ENCODE measurements at places on chromosomes 12 and 14. TPM values are rescaled to one million over a fixed set of nuclear protein-coding genes. Genes with fewer than 3 reads are reported as not detected.

Gene ZFHX2
- polyA plus RNA-seq, result 4.1 TPM

Gene ADSS1
- polyA plus RNA-seq, result 6.3 TPM

Gene RNFT2
- polyA plus RNA-seq, result 2.0 TPM

Gene C12orf50
- polyA plus RNA-seq, result 0.04 TPM

Gene PCED1B
- 4.3 TPM for polyA plus RNA-seq

Gene TMEM30B
- polyA plus RNA-seq, result 36.6 TPM

Gene GUCY2C
- 126 TPM for polyA plus RNA-seq

DNA sequence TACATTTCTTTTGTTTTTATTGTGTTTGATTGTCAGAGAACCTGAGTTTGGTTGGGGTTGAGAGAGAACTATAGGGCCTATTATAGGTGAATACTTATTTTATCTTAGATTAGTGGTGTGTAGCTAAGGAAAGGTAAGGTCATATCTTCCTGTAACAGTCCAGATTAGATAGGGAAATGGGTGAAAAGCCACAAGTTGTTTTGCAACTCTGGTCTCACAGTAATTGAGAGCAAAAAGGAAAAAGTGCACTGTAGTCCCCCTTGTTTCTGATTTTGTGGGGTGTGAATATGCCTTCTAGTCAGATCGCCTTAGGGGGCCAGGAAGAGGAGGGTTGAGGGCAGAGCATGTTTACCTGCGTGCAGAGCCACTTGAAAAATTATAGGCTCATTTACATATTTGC is 8.9 kb downstream of the MSRB3 start:
- no peak overlapping the region for H3K4me3 ChIP-seq
- H3K27ac ChIP-seq, result no peak overlapping the region
- no peaks in the 10 kb centered on the region for H3K36me3 ChIP-seq
- H3K27me3 ChIP-seq, result no peaks in the 10 kb centered on the region

GRCh38 chr14:99413172-99413571 is 67.5 kb downstream of the SETD3 start:
- no peak overlapping the region for H3K27ac ChIP-seq
- peaks cover 44% of the 10 kb centered on the region for H3K36me3 ChIP-seq
- H3K4me3 ChIP-seq, result no peak overlapping the region
- H3K4me1 ChIP-seq, result no peaks in the 10 kb centered on the region
- no peaks in the 10 kb centered on the region for H3K27me3 ChIP-seq

DNA sequence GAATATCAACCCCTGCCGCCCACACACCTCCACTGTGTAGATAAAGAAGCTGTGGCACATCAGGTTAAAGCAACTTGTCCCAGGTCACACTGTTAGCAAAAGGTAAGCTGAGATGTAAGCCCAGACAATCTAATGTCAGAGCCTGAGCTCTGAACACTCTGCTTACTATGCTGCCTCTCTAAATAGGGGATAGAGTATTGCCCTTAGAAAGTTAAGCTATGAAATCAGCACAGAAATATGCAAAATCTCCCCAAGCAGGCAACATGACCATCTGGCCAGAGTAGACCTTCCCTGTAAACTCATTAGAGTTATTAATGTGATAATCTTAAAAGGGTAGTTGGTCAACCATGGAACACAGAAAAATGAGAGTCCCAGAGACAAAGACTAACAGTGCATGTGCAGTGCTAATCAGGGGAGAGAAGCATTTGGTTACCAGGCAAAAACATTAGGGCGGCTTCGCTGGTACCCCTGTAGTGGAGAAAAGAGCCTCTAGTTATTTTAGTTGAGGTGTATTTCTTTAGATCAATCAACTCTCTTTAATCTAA is 171.0 kb downstream of the BTG1 start:
- DNase-seq, result no peak
- H3K27ac ChIP-seq, result no peak overlapping the region
- no peaks in the 10 kb centered on the region for H3K36me3 ChIP-seq
- no peaks in the 10 kb centered on the region for H3K4me1 ChIP-seq

DNA sequence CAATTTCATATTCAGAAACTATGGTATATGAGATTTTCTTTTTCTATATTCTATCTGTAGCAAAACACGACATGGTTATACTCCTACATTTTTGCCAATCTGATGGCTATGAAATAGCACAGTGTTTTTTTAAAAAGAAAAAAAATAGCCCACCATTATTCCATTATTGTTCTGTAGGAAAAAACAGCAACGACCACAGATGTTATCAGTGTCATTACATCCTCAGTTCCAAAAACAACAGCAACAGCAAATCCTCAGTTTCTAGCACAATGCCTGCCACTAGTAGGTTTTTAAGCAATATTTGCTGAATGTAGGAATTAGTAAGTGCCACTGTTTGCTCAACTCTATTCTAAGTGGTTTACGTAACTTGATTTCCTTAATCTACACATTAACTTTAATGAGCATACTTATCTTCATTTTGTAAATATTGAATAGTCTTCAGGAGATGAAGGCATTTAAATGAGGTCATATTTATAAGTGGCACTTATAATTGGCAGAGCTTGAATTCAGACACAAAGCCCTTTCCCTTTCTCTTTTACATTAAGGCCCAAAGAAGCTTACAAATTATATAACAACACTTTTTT is 8.3 kb downstream of the RNASE6 start:
- no peaks in the 10 kb centered on the region for H3K4me1 ChIP-seq
- H3K27me3 ChIP-seq, result no peaks in the 10 kb centered on the region
- no peak overlapping the region for H3K4me3 ChIP-seq
- no peak overlapping the region for H3K27ac ChIP-seq

GRCh38 chr12:52903285-52903854 is 1.5 kb downstream of the KRT8 start:
- H3K27ac ChIP-seq, result peak overlapping the region; percentile 99
- peak overlapping the region; percentile 89 for H3K4me3 ChIP-seq
- H3K4me1 ChIP-seq, result peaks cover 62% of the 10 kb centered on the region
- peak; percentile 90 for DNase-seq
- peaks cover 40% of the 10 kb centered on the region for H3K36me3 ChIP-seq

DNA sequence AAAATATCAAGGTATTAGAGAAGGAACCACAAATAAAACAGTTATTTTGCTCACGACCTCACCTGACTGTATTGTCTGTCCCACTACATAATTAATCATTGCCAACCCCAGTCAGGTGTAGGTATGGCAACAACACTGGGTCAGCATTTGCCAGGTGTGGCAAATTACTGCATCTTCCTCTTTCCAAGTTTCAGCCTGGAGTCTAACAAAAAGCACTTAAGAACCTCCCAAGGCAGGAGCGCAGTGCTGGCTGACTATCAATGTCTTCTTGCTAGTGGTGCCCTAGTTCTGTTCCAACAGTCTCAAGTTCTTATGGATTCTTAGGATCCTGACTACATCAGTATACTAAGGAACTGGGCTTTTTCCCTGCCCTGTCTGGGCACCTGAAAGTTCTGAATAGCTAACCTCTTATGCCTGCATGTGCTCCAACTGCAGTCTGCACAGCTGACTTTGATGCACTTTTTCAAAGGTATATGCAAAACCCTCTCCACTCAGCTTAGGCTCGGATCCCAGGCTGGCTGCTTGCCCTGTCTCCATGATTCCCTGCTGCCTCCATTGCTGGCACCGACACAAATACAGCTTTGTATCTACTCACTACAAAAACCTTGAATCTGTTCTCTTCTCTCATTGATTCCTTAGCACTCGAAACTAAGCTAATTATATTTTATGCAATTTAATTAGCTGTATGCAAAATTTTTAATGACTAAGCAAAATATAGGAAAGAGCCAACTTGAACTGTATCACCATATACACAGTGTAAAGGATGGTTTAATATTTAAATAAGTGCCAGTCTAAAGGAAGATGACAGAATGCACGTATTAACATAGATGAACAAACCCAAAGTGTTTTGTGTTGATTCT is 113.3 kb downstream of the PRKD1 start:
- DNase-seq, result no peak
- H3K27me3 ChIP-seq, result no peaks in the 10 kb centered on the region
- no peak overlapping the region for H3K4me3 ChIP-seq

DNA sequence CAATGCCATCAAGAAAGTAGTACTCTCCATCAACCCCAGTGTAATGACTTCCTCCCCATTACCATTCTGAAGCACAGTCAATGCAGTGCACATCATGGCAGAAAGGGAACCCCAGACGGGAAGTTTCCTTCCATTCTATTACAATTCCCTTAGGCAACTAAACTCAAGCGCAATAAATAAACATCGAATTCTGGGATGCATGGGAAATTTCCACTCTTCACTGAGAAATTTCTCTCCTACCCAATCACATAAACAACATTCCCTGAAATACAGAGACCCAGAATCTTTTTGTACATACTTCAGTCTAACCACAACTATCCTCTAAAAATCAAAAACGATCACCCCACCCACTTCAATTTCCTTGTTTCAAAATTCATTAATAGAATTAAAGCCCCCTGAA is 20.0 kb downstream of the SARNP start:
- no peaks in the 10 kb centered on the region for H3K4me1 ChIP-seq
- DNase-seq, result no peak
- no peak overlapping the region for H3K27ac ChIP-seq
- H3K4me3 ChIP-seq, result no peak overlapping the region
- no peaks in the 10 kb centered on the region for H3K27me3 ChIP-seq
- H3K36me3 ChIP-seq, result peaks cover 66% of the 10 kb centered on the region

- H3K36me3 ChIP-seq, result no peaks in the 10 kb centered on the region
- peak; percentile 42 for DNase-seq
- H3K4me3 ChIP-seq, result no peak overlapping the region
- H3K27ac ChIP-seq, result no peak overlapping the region
- no peaks in the 10 kb centered on the region for H3K27me3 ChIP-seq
These were observed 2.7 kb upstream of the GZMH start for GRCh38 chr14:24612196-24612595.

- no peaks in the 10 kb centered on the region for H3K27me3 ChIP-seq
- no peak overlapping the region for H3K27ac ChIP-seq
- H3K36me3 ChIP-seq, result no peaks in the 10 kb centered on the region
- DNase-seq, result no peak
These were observed 88.3 kb upstream of the E2F7 start for GRCh38 chr12:77153706-77154105.

- H3K27ac ChIP-seq, result peak overlapping the region; percentile 27
- no peaks in the 10 kb centered on the region for H3K27me3 ChIP-seq
- H3K4me1 ChIP-seq, result peaks cover 10% of the 10 kb centered on the region
- H3K4me3 ChIP-seq, result no peak overlapping the region
- DNase-seq, result peak; percentile 53
These were observed 90.2 kb downstream of the CALM1 start for GRCh38 chr14:90487031-90487430.

DNA sequence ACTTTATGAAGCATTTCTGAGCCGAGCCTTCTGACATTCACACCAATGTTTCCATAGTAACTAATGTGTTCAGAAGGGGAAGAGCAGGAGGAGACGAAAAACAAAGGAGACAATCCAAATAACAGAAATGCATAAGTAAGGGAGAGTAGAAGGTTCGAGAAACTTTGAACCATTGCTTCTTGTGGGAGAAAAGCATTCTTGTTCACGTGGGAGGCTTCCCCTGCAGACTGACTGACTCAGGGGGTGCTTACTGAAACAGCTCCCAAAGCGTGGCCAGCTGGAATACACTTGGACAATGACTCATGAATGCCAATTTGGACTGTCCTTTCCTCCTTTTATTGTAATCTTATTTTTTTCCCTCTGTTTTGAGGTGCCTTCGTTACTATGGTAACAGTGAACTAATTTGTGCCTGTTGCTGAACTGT is 73.9 kb downstream of the NEDD1 start:
- peaks cover 10% of the 10 kb centered on the region for H3K27me3 ChIP-seq
- H3K4me3 ChIP-seq, result no peak overlapping the region
- no peaks in the 10 kb centered on the region for H3K4me1 ChIP-seq
- DNase-seq, result no peak
- no peaks in the 10 kb centered on the region for H3K36me3 ChIP-seq

- H3K4me1 ChIP-seq, result peaks cover 10% of the 10 kb centered on the region
- H3K27ac ChIP-seq, result peak overlapping the region; percentile 32
- peak; percentile 24 for DNase-seq
- H3K27me3 ChIP-seq, result peaks cover 6% of the 10 kb centered on the region
- H3K36me3 ChIP-seq, result peaks cover 3% of the 10 kb centered on the region
These were observed 646 bp downstream of the FBLN5 start for GRCh38 chr14:91946622-91947474.
